ENCODE measurements at places on chromosomes 16 and 17.

DNA sequence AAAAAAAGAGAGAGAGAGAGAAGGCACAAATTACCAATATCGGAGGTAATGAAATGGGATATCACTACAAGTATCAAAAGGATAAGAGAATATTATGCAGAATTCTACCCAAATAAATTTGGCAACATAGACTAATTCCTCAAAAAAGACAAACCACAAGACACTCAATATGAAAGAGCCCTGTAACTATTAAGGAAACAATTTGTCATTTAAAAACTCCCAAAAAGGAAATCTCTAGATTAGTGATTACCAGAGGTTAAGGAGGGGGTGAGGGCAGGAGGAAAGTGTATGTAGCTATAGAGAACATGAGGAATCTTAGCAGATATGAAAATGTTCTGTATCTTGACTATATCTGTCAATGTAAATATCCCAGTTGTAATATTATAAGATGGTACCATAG, 54.0 kb downstream of the CFDP1 start:
- DNase-seq: no peak

GRCh38 chr16:81815429-81815766, 36.3 kb downstream of the PLCG2 start:
- no peak for DNase-seq

- DNase-seq: no peak
Measured at GRCh38 chr17:13508896-13509295, 92.8 kb downstream of the HS3ST3A1 start.

DNA sequence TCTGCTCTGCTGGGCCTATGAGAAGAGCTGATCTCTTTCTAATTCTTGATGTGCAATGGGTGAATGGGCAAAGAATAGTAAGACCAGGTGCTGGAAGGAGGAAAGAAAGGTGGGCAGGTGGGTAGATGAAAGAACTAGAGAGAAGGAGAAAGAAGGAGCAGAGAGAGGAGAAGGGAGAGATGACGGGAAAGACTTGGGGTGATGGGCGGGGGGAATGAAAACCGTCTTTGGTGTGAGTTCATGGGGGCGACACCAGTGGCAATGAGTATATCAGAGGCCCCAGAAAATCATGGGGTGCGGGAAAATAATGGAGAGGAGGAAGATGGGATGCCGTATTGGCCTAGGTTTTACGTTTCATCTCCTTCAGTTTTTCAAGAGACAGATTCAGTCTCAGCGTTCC, 128.8 kb upstream of the PLCG2 start:
- DNase-seq: no peak

DNA sequence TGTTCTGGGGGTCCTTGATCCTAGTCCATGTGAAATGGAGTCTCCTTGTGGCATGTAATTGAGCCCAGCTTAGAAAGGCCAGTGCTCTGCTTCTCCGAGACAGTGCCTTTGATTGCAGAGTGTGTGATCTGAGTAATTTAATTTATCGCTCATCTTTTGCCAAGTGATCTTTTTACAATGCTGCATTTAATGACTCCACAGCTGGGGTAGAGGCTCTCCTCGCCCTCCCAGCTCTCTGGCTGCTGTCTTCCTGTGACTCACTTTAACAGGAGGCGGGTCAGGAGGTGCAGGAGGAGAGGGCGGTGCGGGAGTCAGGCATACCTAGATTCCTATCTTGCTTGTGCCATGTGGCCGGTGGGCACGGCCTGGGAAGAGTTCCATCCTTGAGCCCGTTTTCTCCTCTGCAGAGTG, 113.4 kb upstream of the FOXF1 start:
- DNase-seq: no peak

DNA sequence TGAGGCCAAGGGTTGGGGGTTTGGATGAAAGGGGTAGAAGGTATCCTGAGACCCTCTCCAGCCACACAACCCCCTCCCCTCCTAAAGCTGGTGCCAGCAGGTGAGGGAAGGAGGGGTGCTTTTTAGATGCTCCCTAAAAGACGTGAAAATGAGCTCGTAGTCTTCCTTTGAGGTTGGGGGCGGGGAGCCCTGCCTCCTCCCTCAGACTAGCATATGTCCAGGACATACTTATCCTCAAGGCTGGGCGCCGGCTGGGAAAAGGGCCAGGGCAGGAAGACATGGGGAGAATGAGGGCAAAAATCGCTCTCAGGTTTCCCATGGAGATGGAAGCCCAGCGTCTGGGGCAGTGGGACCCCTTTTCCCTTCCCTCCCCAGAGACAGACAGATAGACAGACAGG, 26.7 kb downstream of the SRCIN1 start:
- DNase-seq: no peak

DNA sequence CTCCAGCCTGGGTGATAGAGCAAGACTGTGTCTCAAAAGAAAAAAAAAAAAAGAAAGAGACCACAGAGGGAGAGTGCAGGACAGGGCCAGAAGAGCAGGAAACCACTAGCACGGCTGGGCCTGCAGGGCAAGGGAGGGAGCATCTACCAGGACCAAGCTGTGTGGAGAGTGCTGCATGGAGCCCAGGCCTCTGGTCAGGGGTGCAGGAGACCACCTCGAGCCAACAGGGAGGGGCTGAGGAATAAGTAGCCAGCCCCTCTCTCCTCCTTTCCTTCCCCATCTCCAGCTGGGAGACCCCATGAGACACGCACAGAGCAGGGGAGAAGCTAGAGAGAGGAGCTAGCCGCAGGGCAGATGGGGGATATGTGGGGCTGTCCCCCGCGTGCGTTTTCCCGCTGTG, 67.0 kb upstream of the DNAH17 start:
- no peak for DNase-seq

- no peak for DNase-seq
Measured at GRCh38 chr16:64094992-64095634, 1026.8 kb downstream of the CDH11 start.
